Thoracic aorta (tissue), 2 donors: ENCODE measurements at places on chromosomes 5 and 9. TPM values are rescaled to one million over a fixed set of nuclear protein-coding genes. Genes with fewer than 3 reads are reported as not detected.
A peak's percentile ranks its signal among the peaks of the same experiment; 100 is the strongest.

DNA sequence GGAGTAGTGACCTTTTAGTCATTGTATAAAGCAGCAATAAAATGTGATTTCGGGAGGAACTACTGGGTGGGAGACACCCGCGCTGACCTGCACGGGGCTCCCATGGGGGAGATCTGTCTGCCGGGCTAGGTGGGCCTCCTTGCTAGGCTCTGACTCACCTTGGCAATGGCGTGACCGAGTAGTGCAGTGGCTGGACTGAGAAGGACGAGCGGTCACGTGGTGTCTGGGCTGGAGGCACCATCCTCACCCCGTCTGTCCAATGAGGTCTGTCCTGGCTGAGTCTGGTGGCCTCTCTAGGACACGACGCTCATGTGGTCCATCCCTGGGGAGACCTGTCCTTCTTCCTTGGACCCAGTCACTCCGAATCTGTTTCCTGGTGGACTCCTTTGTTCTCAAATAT lies 151.7 kb downstream of the RXRA start:
- H3K27ac ChIP-seq, result peak overlapping the region; percentile 80
- H3K36me3 ChIP-seq, result no peaks in the 10 kb centered on the region
- peak; percentile 65 for DNase-seq
- peak overlapping the region; percentile 23 for H3K4me3 ChIP-seq
- peaks cover 55% of the 10 kb centered on the region for H3K4me1 ChIP-seq
- H3K27me3 ChIP-seq, result no peaks in the 10 kb centered on the region

- DNase-seq, result no peak
- no peak overlapping the region for H3K27ac ChIP-seq
- no peaks in the 10 kb centered on the region for H3K27me3 ChIP-seq
- H3K4me1 ChIP-seq, result no peaks in the 10 kb centered on the region
Observed at GRCh38 chr9:134776080-134776796, 104.4 kb upstream of the FCN2 start.

DNA sequence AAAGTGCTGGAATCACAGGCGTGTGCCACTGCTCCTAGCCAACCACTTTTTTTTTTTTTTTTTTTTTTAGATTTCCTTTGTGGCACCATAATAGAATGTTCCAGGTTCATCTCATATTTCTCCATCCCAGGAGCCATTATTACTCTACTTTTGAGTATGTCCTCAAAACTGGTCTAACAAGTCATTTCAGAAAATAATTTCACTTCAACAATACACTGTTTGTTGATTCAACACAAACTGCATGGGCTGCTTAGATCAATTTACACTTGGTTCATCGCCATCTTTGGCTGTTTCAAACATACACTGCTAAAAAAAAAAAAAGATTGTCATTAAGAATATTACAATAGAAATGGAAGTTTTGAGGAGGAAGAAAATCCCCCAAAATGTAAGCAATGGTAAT lies 57.9 kb downstream of the CSNK1A1 start:
- no peak for DNase-seq
- H3K4me1 ChIP-seq, result peaks cover 78% of the 10 kb centered on the region
- H3K27ac ChIP-seq, result peak overlapping the region; percentile 34
- no peaks in the 10 kb centered on the region for H3K27me3 ChIP-seq
- no peak overlapping the region for H3K4me3 ChIP-seq

DNA sequence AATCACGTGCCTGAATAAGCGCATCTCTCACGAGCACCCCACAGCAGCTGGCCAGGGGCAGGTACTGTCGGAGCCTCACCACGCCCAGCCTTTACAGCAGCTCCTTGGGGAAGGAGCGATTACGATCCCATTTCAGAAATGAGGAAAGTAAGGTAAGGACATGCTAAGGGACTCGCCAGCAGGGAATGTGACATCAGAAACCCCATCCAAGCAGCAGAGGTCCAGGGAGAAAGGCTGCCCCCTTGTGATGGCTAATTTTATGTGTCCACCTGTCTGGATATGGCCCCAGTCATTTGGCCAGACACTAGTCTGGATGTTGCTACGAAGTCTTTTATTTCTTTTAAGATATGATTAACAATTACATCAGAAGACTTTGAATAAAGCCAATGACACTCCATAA lies 77.3 kb downstream of the UBE2QL1 start:
- H3K4me1 ChIP-seq, result no peaks in the 10 kb centered on the region
- H3K27me3 ChIP-seq, result no peaks in the 10 kb centered on the region
- no peak overlapping the region for H3K27ac ChIP-seq
- DNase-seq, result no peak

- no peak overlapping the region for H3K27ac ChIP-seq
- H3K36me3 ChIP-seq, result no peaks in the 10 kb centered on the region
- H3K27me3 ChIP-seq, result no peaks in the 10 kb centered on the region
- no peak for DNase-seq
- no peak overlapping the region for H3K4me3 ChIP-seq
Observed at GRCh38 chr5:133386662-133387061, 225.7 kb downstream of the FSTL4 start.

- DNase-seq, result no peak
- no peaks in the 10 kb centered on the region for H3K4me1 ChIP-seq
- no peaks in the 10 kb centered on the region for H3K27me3 ChIP-seq
- H3K36me3 ChIP-seq, result no peaks in the 10 kb centered on the region
Observed at GRCh38 chr5:60673334-60673733, 26.6 kb downstream of the DEPDC1B start.

DNA sequence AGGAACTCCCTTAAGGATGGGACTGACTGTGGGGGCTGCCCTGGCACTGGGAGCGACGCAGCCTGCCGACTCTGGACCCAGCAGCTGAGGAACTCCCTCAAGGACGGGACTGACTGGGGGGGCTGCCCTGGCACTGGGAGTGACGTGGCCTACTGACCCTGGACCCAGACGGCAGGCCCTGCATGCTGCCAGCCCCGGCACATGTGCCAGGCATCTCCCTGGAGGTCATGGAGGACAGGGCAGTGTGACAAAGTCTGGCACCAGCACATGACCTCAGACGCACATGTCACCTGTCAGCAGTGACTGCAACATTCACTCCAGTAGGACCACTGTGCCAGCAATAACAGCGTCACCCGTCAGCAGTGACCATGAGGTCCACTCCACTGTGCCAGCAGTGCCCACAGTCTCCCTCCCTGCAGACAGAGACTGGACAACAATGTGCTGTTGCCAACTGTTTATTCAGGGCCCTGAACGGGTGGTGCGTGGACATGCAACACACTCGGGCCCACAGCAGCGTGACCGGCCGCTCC lies 4.5 kb downstream of the FBXW5 start:
- no peak for DNase-seq
- H3K27me3 ChIP-seq, result no peaks in the 10 kb centered on the region
- peaks cover 34% of the 10 kb centered on the region for H3K36me3 ChIP-seq
- H3K27ac ChIP-seq, result peak overlapping the region; percentile 30

- H3K4me3 ChIP-seq, result peak overlapping the region; percentile 87
- peaks cover 13% of the 10 kb centered on the region for H3K36me3 ChIP-seq
- H3K27me3 ChIP-seq, result no peaks in the 10 kb centered on the region
- peak overlapping the region; percentile 91 for H3K27ac ChIP-seq
Observed at GRCh38 chr9:87725356-87725899, 491 bp upstream of the CTSL start.

DNA sequence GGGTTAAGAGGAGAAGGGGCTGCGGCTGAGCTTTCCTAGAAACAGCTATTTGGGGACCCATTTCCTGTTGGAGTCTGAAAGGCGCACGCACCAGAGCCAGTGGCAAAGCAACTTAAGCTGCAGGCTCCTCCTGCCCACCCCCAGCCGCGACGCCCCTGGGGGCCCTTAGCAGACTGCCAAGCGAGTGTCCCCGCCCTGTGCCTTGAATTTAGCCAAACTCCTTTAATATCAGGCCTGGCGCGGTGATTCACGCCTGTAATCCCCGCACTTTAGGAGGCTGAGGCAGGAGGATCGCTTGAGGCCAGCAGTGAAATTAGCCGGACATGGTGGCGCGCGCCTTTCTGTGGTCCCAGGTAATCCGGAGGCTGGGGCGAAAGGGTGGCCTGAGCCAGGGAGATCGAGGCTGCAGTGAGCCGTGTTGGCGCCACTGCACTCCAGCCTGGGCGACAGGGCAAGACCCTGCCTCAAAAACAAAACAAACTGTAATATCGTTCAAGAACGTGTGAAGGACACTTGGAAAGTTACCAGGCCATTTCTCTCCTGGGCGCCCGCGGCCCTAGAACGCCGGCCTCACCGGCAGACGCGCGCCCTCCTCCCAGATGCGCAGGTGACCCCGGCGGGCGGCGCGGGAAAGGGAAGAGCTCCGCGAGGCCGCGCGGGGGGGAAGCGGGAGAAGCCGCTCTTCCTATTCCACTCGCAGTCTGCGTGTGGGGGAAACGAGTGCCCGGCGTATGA lies 1.0 kb upstream of the F2R start:
- H3K4me1 ChIP-seq, result peaks cover 12% of the 10 kb centered on the region
- H3K36me3 ChIP-seq, result no peaks in the 10 kb centered on the region
- H3K4me3 ChIP-seq, result peak overlapping the region; percentile 81
- DNase-seq, result no peak

The PCDHGA5 gene
- total RNA-seq, result 12.5 TPM

The FBN2 gene
- 5.8 TPM for total RNA-seq

The PROB1 gene
- 1.9 TPM for total RNA-seq

The MLANA gene
- not detected for total RNA-seq
